ENCODE measurements at places on chromosomes 4 and X.
A peak's percentile ranks its signal among the peaks of the same experiment; 100 is the strongest.

DNA sequence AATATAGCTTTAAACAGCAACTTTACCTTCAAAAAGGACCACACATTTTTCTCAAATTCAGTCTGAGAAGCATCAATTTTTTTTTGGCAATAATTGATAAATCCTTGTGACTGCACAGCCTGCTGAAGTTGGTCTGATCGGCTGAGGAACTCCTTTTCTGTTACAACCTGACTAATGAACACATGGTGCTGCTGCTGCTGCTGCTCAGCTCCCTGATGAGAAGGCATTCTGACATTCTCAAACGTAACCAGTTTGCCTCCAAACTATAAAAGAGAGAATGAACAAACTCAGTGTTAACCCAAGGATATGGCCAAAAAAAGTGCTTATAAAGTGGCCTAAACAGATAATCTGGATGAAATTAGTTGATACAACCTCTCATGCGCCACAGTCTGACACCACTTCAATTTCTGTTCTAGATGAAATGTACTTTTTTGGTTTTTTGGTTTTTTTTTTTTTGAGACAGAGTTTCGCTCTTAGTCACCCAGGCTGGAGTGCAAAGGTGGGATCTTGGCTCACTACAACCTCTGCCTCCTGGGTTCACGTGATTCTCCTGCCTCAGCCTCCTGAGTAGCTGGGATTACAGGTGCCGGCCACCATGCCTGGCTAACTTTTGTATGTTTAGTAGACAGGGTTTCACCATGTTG is 26.5 kb downstream of the SEC31A start:
- no peak for DNase-seq

GRCh38 chrX:101785142-101785541 is 125.5 kb upstream of the ARMCX2 start:
- no peak for DNase-seq

DNA sequence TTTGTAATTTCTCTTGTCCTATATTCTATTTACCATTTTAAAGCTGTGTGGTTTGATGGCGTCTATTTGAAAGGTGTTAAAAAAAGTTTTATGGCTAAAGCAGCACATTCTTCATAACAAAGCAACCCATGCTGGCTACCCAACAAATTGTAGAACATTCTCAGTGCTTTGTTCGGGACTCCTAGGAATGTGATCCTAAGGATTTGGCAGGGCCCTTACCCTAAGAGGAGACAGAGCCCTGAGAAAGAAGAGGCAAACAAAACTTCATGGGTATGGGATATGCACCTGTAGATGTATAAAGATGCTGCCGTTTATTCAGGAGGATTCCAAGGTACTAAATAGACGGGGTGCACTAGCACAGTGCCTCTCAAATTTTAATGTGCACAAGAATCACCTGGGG is 370.8 kb upstream of the DIPK2B start:
- DNase-seq, result no peak

GRCh38 chr4:57501720-57502119 is 391.5 kb upstream of the IGFBP7 start:
- peak; percentile 77 for DNase-seq

GRCh38 chr4:78247536-78248285 is 190.6 kb downstream of the FRAS1 start:
- DNase-seq, result no peak

DNA sequence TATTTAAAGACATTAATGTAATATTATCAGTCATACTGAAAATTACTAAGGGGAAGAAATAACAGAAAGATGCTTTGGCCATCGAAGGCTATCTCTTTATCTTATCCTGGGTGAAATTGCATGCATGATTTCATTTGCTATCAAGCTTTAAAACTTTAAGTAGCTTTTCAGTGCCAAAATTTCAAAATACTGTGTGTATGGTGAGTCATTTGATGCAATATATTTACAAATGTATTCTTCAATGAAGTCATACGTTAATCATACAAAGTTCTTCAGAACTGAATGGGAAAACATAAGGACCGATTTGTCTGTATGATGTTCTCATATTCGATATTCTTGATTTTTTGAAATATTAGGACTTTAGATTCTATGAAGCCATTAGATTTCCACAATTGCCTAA is 1295.8 kb upstream of the AGA start:
- DNase-seq, result no peak

DNA sequence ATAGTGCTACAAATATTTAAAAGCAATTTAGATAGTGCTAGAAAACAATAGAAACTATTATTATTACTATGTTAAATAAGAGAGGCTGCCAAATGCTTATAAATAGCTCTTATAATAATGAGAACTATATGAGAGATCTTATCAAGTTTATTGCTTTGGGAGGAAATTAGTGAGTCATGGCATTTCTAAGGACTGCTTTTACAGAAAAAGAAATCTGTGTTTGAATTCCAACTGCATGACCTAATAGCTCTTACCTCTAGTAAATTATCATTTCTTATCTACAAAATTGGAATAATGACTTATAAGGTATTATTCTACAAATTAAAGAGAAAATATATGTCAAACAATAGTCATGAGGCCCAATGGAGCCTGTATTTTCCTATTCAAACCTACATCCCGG is 177.2 kb downstream of the GABRG1 start:
- DNase-seq, result no peak

- DNase-seq, result no peak
Measured at GRCh38 chr4:86965019-86965976, 30.5 kb downstream of the AFF1 start.

- peak; percentile 9 for DNase-seq
Measured at GRCh38 chrX:150363561-150364346, 637 bp downstream of the MAMLD1 start.

- DNase-seq, result no peak
Measured at GRCh38 chr4:159379836-159380235, 277.0 kb downstream of the RAPGEF2 start.

- DNase-seq, result no peak
Measured at GRCh38 chr4:74499986-74500781, 55.2 kb downstream of the AREG start.

GRCh38 chr4:3261411-3262207 is 12.7 kb downstream of the MSANTD1 start:
- DNase-seq, result no peak

DNA sequence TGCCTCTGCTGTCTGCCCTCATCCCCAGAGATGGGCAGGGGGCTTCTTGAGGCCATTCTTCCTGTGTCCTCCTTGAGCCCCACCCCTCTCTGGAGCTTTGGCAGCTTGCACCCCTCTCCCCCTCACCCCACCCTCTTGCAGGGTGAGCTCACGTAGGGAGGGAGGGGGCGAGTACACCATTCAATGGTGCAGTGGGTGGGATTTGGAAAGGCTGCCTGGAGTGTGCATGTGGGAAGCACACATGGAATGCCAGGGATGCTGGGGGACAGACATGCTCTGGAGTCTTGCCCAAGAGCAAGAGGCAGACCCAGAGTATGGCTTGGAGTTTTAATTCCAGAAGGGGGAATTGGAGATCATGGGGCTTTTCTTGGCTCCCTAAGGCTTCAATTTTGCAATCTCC is 5.6 kb downstream of the PAK3 start:
- DNase-seq, result no peak

- peak; percentile 19 for DNase-seq
Measured at GRCh38 chr4:71270901-71271300, 67.9 kb upstream of the SLC4A4 start.

DNA sequence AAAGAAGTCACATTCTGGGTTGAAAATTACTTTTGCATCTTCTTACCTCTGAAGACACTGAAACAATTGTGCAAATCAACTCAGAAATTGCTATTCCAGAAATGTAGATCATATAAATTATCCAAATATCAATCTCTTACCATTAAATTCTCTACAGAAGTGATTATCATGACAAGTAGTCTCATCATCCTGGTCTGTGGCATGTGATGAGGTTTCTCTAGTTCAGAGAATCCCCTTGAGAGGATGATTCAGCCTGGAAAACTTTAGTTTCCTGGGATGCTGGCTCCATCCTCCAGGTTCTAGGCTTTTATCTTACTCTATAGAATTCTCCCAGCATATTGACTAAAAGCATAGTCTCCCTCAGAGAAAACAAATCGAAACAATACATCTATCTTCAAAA is 76.2 kb upstream of the S100G start:
- peak; percentile 31 for DNase-seq

DNA sequence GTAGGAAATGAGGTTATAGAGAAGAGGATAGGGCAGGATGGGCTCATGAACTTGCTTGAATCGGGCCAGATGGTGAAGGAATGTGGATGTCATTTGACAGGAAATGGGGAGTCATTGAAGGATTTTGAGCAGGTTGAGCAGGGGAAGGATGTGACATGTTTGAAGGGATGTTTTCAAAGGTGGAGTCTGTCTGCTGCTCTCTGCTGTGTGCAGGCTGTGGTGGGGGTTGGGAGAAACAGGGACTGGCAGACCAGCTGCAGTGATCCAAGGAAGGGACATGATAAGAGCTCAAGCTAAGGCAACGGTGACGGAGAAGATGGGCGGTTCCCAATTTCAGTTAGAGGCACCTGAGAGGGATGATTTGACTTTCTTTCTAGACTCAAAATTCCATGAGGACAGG is 14.0 kb upstream of the XPNPEP2 start:
- DNase-seq, result no peak

DNA sequence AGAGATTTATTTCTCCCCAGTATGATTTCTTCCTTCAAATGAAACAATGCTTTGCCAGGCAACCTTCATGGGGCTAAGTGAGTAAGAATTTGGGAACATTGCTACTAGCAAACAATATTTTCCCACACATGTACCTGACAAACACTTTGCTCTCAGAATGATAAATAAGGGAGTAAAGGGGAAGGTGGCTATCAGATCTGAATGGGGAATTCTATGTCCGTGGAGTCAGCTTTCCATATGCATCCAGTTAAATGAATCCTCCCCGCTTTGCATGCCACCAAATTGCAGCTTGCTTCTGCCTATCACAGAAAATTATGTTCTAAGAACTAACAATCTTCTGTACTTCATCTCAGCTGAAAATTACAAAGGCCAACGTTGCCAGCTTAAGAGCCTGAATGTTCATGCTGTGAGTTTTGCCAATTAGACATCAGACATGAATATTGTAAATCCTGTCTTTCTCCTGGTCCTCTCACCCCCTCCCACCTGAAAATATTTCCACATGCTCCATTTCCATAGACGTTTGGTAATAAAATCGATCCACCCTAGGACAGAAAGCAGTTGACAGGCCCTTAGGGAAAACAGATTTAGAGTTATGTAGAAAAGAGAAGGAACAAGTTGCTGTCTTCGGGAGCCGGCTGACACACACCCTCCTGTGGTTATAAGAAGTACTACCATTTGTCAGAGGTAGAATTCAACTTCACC is 6.3 kb downstream of the MEPE start:
- peak; percentile 61 for DNase-seq

GRCh38 chr4:181671672-181672071 is 571.5 kb upstream of the TENM3 start:
- no peak for DNase-seq

GRCh38 chr4:82124365-82124764 is 249.4 kb downstream of the HNRNPD start:
- peak; percentile 87 for DNase-seq

DNA sequence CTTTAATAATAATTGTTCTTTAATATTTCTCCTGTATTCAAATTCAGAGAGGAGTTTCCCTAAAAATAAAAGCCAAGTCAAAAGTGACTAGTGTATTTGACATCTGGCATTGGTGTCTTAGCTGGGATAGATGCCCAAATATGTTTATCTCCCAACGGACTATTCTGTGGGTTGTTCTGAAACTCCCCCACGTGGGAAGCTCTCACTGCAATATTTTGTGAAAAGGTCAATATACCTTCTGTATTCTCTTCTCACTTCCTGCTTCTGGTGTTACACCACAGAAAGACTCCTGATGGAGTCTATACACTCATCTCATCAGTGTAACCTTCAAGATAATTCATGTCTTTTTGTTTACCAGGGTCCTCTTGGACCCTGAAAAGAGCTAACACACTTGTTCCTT is 2052.8 kb upstream of the TENM3 start:
- no peak for DNase-seq

GRCh38 chr4:174318829-174319764 is 35.4 kb downstream of the CEP44 start:
- peak; percentile 3 for DNase-seq

DNA sequence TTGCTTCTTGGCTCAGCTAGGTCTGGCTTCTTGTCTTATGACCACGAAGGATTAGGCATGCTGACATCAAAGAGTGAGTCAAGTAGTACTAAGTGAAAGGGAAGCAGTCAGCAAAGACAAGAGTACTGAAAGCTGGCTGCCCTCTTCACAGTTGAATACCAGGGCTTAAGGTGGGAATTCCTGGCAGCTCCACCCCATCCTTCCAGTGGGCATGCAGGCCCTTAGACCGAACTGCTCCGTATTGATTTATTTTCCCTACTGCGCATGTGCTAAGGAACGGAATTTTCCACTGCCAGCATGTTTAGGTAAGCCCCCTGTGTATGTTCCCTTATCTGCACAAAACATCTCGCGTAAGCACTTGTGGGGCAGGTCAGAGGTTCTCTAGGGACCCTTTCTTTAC is 2320.1 kb downstream of the ARAP2 start:
- DNase-seq, result no peak

DNA sequence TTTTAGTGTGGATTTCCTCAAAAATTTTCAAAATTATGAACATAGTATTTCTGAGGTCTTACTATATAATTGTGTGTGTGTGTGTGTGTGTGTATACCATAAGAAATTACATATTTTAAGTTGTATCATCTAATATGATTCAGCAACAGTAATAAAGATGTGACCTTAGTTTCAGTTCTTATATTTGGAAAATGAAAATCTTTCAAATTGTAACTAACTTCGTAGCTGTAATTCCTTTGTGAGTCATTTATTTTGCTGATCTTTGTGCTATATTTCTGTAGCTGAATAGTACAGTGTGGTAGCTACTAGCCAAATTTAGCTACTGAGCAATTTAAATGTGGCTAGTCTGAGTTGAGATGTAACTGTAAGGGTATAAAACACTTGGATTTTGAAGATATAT is 116.4 kb downstream of the RAP1GDS1 start:
- DNase-seq, result no peak

DNA sequence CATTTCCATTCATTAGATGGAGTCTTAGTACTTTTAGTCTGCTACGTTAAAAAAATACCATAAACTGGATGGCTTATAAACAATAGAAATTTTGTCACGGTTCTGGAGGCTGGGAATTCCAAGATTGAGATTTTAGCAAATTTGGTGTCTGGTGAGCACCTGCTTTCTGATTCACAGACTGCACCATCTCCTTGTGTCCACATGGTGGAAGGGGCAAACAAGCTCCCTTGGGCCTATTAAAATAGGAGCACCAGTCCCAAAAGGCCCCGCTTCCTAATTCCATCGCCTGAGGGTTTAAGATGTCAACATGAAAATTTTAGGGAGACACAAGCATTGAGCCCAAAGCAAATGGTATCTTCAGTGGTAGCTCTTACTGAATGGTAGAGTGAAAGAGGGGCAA is 120.5 kb upstream of the MAP9 start:
- no peak for DNase-seq

DNA sequence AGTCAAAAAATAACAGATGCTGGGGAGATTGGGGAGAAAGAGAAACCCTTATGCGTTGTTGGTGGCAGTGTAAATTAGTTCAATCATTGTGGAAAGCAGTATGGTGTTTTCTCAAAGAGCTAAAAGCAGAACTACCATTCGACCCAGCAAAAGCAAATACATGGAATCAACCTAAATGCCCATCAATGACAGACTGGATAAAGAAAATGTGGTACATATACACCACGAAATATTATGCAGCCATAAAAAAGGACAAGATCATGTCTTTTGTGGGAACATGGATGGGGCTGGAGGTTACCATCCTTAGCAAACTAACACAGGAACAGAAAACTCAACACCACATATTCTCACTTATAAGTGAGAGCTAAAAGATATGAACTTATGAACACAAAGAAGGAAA is 188.9 kb downstream of the CAMK2D start:
- no peak for DNase-seq

- no peak for DNase-seq
Measured at GRCh38 chr4:8364141-8364540, 76.4 kb downstream of the ACOX3 start.
